ENCODE measurements at places on chromosomes 3 and 15.

GRCh38 chr15:77546870-77547269 lies 85.8 kb downstream of the LINGO1 start:
- H3K36me3 ChIP-seq: no peaks in the 10 kb centered on the region
- no peaks in the 10 kb centered on the region for H3K4me1 ChIP-seq
- no peak for DNase-seq
- no peak overlapping the region for H3K4me3 ChIP-seq
- H3K27me3 ChIP-seq: no peaks in the 10 kb centered on the region
- H3K27ac ChIP-seq: no peak overlapping the region

- no peak for DNase-seq
- H3K36me3 ChIP-seq: no peaks in the 10 kb centered on the region
- no peaks in the 10 kb centered on the region for H3K4me1 ChIP-seq
Observed at GRCh38 chr3:172673210-172673679, 37.6 kb downstream of the NCEH1 start.

- DNase-seq: no peak
- H3K36me3 ChIP-seq: no peaks in the 10 kb centered on the region
- H3K4me3 ChIP-seq: no peak overlapping the region
- no peaks in the 10 kb centered on the region for H3K27me3 ChIP-seq
Observed at GRCh38 chr15:83610132-83610531, 43.8 kb upstream of the ADAMTSL3 start.

- H3K27ac ChIP-seq: no peak overlapping the region
- H3K4me3 ChIP-seq: no peak overlapping the region
- no peaks in the 10 kb centered on the region for H3K4me1 ChIP-seq
- no peaks in the 10 kb centered on the region for H3K36me3 ChIP-seq
Observed at GRCh38 chr3:99706410-99706809, 68.0 kb downstream of the COL8A1 start.

DNA sequence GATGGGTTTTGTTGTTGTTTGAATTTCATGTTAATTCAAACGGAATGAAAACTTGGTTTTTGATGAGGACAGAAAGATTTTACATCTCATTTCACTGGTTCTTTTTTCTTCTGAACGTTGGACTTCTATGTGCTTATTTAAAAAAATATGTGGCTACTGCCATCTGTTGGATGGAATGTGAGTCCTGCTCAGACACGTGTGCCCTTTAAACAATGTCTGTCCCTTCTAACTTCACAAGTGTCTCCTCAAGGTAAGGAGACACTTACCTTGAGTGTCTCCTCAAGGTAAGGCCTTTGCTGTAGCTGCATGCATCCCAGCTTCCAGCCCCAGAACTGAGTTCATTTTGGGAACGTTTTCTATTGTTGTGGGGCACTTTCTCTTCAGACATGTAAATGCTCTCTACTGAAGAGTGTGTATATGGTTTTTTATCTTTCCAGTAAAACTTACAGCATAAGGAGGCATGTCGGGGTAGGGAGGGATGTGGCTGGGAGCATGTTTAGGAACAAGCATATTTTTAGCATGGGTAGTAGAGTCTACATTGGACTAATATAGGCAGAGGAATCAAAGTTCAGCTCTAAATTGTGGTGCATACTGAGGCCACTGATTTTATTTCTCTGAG lies 63.1 kb upstream of the UBE3A start:
- DNase-seq: no peak
- no peaks in the 10 kb centered on the region for H3K4me1 ChIP-seq
- H3K27ac ChIP-seq: no peak overlapping the region
- H3K27me3 ChIP-seq: no peaks in the 10 kb centered on the region
- no peak overlapping the region for H3K4me3 ChIP-seq

GRCh38 chr3:156160647-156161046 lies 40.3 kb downstream of the KCNAB1 start:
- no peak overlapping the region for H3K4me3 ChIP-seq
- no peaks in the 10 kb centered on the region for H3K36me3 ChIP-seq
- no peak for DNase-seq
- H3K4me1 ChIP-seq: no peaks in the 10 kb centered on the region
- no peak overlapping the region for H3K27ac ChIP-seq
- H3K27me3 ChIP-seq: no peaks in the 10 kb centered on the region

DNA sequence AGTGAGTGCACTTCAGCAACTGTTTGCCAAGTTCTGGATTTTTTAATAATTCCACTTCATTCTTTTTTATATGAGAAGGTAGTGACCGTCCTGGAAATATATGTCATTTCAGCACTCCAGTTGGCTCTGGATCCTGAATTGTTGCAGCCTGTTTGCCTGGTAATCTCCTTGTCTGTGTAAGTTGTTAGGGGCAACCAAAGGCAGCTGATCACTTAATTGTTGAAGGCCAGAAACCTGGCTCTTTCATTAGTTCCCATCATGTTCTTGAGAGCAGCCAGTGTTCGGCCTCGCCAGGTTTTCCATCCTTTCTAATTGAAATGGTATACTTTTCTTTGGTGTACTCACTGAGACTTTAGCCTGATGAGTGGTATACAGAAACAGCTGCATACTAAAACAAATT lies 168.6 kb downstream of the SOX2 start:
- no peaks in the 10 kb centered on the region for H3K27me3 ChIP-seq
- H3K4me3 ChIP-seq: no peak overlapping the region
- H3K4me1 ChIP-seq: no peaks in the 10 kb centered on the region
- DNase-seq: no peak
- H3K27ac ChIP-seq: no peak overlapping the region

GRCh38 chr3:150035301-150035779 lies 64.6 kb upstream of the PFN2 start:
- H3K4me1 ChIP-seq: no peaks in the 10 kb centered on the region
- H3K4me3 ChIP-seq: no peak overlapping the region
- DNase-seq: no peak
- no peaks in the 10 kb centered on the region for H3K36me3 ChIP-seq
- H3K27me3 ChIP-seq: no peaks in the 10 kb centered on the region
- H3K27ac ChIP-seq: no peak overlapping the region

DNA sequence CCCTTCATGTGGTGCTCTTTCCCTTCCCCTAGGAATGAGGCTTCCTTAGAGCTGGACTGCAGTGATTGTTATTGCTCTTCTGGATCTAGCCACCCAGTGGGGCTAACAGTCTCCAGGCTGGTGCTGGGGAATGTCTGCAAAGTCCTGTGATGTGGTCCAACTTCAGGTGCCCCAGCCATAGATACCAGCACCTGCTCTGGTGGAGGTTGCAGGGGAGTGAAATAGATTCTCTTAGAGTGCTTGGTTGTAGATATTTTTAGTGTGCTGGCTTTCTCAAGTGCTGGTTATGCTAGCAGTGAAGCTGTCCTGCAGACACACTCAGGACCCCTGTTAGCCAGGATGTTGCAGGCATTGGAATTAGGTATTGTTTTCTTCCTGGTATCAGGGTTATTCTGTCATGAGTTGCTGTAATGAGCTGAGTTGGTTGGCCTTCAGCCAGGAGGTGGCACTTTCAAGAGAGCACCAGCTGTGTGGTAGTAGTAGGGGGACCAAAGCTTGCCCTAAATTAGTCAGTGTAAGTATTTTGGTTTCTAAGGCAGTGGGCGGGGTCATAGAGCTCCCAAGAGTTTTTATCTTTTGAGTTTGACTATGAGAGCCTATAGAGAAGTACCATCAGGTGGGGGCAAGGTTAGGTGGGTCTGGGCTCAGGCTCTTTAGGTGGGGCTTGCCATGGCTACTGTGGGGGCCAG lies 317.5 kb upstream of the SGO1 start:
- no peak overlapping the region for H3K27ac ChIP-seq
- no peaks in the 10 kb centered on the region for H3K36me3 ChIP-seq
- no peaks in the 10 kb centered on the region for H3K4me1 ChIP-seq
- no peaks in the 10 kb centered on the region for H3K27me3 ChIP-seq

- no peaks in the 10 kb centered on the region for H3K4me1 ChIP-seq
- H3K4me3 ChIP-seq: no peak overlapping the region
- no peak overlapping the region for H3K27ac ChIP-seq
- no peaks in the 10 kb centered on the region for H3K36me3 ChIP-seq
- no peak for DNase-seq
Observed at GRCh38 chr15:33357845-33358244, 47.1 kb downstream of the RYR3 start.

- no peaks in the 10 kb centered on the region for H3K27me3 ChIP-seq
- no peak overlapping the region for H3K4me3 ChIP-seq
- no peaks in the 10 kb centered on the region for H3K36me3 ChIP-seq
- no peak for DNase-seq
- no peak overlapping the region for H3K27ac ChIP-seq
Observed at GRCh38 chr3:154794814-154795445, 285.2 kb upstream of the MME start.

Data from pancreas (tissue), 10 donors.